ENCODE measurements at places on chromosomes 6 and 20.

DNA sequence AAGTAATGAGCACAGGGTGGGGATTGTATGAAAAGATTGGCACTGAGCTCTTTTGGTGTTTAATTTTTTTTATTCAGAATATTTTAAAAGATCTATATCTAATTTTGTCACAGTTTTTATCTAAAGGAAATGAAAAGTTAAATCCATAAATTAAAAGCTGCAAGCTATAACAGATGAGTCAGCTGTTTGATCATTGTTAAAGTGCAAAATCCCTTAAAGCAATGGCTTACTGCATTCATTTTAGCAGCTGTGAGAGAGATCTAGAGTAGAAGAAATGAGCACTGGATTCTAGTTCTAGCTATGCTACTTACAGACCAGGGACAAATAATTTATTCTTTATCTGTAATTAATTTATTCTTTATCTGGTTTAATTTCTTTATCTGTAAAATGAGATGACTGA lies 245.9 kb downstream of the CD109 start:
- DNase-seq: no peak

GRCh38 chr6:53309901-53310300 lies 38.8 kb downstream of the ELOVL5 start:
- DNase-seq: no peak

DNA sequence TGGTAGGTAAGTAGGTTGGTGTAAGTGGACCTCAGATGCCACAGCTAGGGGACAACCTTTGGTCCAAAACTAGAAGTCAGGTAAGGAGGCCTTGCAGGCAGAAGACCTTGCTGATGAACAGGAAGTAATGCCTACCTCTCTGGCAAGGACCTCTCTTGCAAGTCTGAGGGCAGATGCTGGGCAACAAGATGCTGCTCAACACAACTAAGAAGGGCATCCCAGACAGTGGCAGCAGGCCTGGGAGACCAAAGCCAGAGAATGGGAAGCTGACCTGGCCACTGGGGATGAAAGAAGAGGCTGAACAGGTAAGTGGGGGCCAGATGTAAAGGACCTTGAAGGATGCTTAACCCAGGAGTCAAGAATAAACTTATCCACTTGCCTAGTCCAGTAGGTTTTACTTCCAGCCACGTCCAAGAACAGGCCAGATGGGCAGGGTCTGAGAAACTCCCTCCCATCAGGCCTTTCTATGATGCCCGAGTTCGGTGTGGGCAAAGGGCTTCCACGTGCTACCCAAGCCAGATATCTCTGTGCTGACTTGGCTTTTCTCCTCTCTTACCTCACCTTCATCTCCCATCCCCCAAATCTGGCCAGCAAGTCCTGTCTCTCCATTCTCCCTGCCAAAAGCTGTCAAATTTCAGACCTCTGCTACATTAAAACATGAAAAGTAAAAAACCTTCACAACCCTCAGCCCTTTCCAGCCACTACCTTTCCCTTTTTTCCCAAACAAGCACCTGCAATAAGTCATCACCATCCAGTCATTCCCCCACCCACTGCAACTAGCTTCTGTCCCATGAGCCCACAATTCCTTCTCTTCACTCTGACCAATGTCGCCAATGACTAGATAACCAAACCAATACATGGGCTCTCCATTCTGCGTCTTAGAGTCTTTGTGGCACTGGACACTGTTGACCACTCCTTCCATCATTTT lies 11.5 kb upstream of the PLCG1 start:
- DNase-seq: no peak

GRCh38 chr6:44779130-44779826 lies 391.8 kb downstream of the CDC5L start:
- no peak for DNase-seq

GRCh38 chr6:154632119-154632518 lies 101.1 kb upstream of the SCAF8 start:
- DNase-seq: no peak

DNA sequence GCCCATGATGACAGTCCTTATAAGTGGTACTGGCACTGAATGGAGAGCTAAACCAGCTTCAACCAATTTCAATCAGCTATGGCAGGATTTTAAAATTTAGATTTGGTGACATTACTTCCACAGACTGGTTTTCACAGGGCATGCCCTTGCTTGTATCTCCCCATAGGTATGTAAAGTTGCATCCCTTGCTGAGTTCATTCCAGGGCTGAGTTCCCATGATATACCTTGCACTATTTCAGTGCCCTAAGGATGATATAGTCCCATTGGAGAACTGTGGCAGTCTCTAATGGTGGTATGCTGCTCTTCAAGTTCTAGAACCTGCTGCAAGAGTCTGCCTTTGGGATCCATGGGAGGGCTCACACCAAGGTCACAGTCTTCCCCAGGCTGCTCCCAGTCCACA lies 232.7 kb upstream of the MOCS1 start:
- no peak for DNase-seq

GRCh38 chr20:57842720-57843119 lies 132.9 kb upstream of the PMEPA1 start:
- DNase-seq: no peak

DNA sequence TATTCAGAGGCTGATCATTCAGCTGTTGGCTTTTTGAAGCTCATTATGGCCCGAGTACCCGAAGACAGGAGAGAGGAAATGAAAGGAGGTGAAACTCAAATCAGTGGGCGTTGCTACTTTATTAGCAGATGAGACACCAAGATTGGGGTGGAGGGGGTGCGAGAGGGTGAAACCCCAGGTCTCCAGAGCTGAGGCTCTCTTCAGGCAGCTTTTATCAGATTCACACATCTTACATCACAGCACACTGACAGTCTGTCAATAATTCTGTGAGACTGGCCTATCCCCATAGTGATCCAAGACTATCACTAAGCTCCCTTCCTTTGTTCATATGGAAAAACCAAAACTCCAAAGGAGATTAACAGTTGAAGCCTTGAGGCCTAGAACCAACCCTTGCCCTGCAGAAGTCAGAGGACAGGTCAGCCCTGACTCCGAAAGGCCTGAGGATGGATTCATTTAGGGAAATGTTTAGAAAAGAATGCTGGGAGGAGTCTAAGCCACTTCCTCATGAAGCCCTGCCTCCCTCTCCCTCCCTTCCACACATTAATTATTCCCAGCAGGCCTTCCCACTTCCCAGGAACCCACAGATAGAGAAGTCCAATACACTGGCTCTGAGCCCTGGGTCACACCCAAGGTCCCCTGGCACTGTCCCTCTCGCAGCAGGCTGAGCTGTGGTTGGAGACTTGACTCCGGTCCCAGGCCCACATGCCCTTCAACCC lies 23.2 kb downstream of the TRERF1 start:
- DNase-seq: no peak

- no peak for DNase-seq
These were observed 127.7 kb downstream of the PDSS2 start for GRCh38 chr6:107331409-107332386.

Data from left renal cortex interstitium (tissue), 4 donors.